ENCODE measurements at places on chromosomes 3 and 15. TPM values are rescaled to one million over a fixed set of nuclear protein-coding genes. Genes with fewer than 3 reads are reported as not detected.

DNA sequence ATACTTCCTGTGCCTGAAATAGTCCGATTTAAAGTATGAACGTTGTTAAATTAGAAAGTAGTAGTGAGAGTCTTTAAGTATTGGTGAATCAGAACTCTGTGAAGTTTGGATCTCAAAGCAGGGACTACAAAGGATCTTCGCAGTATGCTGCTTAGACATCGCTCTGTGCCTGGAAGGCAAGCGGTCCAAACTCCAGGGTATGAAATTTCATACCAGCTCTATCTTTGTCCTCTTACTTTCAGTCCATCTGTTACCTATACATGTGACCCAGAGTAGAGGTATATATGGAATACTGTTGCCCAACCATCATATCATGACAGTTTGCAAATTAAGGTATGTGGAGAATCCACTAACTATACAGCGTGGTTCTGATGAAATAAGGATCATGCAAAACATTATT, 34.5 kb downstream of the VPS8 start:
- H3K36me3 ChIP-seq: peaks cover 27% of the 10 kb centered on the region
- no peak overlapping the region for H3K4me3 ChIP-seq
- no peak for DNase-seq
- H3K27me3 ChIP-seq: no peaks in the 10 kb centered on the region
- no peak overlapping the region for H3K27ac ChIP-seq

DNA sequence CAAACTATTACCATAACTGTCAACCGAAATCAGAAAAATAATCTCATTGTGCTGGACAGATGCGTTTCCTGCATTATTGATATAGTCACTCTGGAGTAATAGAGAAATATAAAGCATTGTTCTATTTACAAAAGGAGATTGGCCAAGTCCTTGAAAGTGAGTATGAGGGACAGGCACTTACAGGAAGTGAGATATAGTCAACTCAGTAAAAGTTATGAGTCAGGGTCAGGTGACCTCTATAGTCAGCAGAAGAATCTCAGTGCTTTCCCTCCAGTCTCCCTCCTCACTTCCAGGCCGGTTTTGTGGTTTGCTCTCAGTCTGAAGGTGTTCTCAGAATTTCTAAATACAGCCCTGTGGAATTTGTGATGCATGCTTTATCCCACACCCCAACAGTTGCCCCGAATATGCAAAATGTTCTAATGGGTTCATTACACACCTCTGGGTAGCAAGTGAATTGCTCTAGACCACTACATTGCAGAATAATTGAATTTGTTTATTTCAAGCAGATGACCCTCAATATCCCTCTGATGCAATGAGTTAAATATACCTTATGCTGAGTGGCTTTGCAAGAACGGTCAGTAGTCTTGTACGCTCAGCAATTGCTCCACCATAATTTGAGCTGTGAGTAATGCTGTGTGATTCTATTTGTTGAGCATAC, 787.7 kb downstream of the MCTP2 start:
- peaks cover 29% of the 10 kb centered on the region for H3K4me1 ChIP-seq
- H3K27ac ChIP-seq: peak overlapping the region; percentile 16
- no peaks in the 10 kb centered on the region for H3K36me3 ChIP-seq
- no peak for DNase-seq

GRCh38 chr3:58776231-58776630, 109.7 kb upstream of the FAM3D start:
- no peak for DNase-seq
- H3K27me3 ChIP-seq: no peaks in the 10 kb centered on the region
- H3K4me3 ChIP-seq: no peak overlapping the region
- no peaks in the 10 kb centered on the region for H3K4me1 ChIP-seq
- no peaks in the 10 kb centered on the region for H3K36me3 ChIP-seq

DNA sequence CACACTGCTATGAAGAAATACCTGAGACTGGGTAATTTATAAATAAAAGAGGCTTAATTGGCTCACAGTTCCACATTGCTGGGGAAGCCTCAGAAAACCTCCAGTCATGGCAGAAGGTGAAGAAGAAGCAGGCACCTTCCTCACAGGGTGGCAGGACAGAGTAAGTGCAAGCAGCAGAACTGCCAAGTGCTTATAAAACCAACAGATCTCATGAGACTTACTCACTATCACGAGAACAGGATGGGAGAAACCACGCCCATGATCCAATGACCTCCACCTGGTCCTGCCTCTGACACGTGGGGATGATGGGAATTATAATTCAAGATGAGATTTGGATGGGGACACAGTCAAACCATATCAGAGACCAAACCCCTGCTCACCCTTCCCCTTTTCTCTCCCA, 75.0 kb downstream of the TRIM69 start:
- no peak overlapping the region for H3K4me3 ChIP-seq
- H3K36me3 ChIP-seq: no peaks in the 10 kb centered on the region
- H3K27me3 ChIP-seq: no peaks in the 10 kb centered on the region
- H3K27ac ChIP-seq: no peak overlapping the region
- DNase-seq: no peak
- H3K4me1 ChIP-seq: no peaks in the 10 kb centered on the region

- no peaks in the 10 kb centered on the region for H3K36me3 ChIP-seq
- H3K27me3 ChIP-seq: no peaks in the 10 kb centered on the region
- DNase-seq: no peak
- H3K4me1 ChIP-seq: no peaks in the 10 kb centered on the region
- H3K4me3 ChIP-seq: no peak overlapping the region
Measured at GRCh38 chr3:122947738-122948137, 79.8 kb downstream of the SEMA5B start.

GRCh38 chr3:20890111-20890519, 704.1 kb upstream of the SGO1 start:
- no peak overlapping the region for H3K27ac ChIP-seq
- H3K4me3 ChIP-seq: no peak overlapping the region
- no peaks in the 10 kb centered on the region for H3K4me1 ChIP-seq
- no peaks in the 10 kb centered on the region for H3K27me3 ChIP-seq
- DNase-seq: no peak

The C3orf20 gene
- total RNA-seq: not detected
